ENCODE measurements at places on chromosomes 13 and 19. TPM values are rescaled to one million over a fixed set of nuclear protein-coding genes. Genes with fewer than 3 reads are reported as not detected.

- peak; percentile 90 for DNase-seq
These were observed 360.5 kb downstream of the KCNRG start for GRCh38 chr13:50375792-50376191.

GRCh38 chr19:8475005-8475404 is 27.4 kb downstream of the PRAM1 start:
- no peak for DNase-seq

- peak; percentile 39 for DNase-seq
These were observed 22.5 kb downstream of the DHRS12 start for GRCh38 chr13:51781246-51782022.

DNA sequence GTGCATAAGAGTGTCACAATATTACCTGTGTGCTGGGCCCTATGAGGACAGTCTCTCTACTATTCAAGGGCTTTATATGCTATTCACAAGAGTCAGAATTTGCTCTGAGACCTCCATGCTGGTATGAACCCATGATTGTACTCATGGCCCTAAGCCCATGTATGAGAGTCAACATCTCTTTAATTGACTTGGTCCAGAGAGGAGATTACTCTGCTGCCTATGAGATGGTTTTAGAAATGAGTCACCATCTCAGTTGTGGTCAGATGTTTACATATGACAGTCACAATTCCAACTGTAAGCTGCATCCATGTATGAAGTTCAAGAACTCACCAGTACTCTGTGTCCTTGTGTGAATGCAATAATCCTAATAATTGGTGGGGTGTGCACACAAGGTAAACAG is 19.9 kb upstream of the ZNF208 start:
- DNase-seq = no peak

Gene ZNF729
- total RNA-seq = not detected

Gene MVB12A
- 151 TPM for total RNA-seq

Gene CGB5
- 8.1 TPM for total RNA-seq

Gene RFPL4A
- total RNA-seq = not detected

Gene PCDH20
- total RNA-seq = not detected
